ENCODE measurements at places on chromosomes 16 and 17.

- DNase-seq: no peak
Observed at GRCh38 chr16:58020628-58021521, 4.7 kb upstream of the MMP15 start.

GRCh38 chr16:86575754-86576557 is 2.4 kb upstream of the FOXL1 start:
- DNase-seq: no peak

- DNase-seq: no peak
Observed at GRCh38 chr16:67657751-67658518, 2.1 kb downstream of the ACD start.

DNA sequence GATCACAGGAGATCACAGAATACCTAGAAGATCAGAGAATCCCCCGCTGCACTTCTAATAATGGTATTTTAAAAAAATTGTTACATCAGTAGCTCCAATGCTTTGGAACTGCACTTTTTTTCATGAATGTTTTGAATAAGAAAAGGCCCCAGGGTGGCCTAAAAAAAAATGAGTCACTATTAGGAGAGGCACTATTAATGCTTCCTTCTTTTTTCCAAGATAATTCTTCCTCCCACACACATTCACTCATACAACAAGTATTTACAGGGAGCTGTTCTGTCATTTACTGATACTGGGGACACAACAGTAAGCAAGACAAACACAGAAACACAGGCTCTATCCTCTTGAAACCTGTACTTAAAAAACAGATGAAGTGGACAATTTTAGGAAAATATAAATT is 675 bp upstream of the PDZD9 start:
- DNase-seq: no peak

GRCh38 chr17:6402258-6402657 is 32.7 kb downstream of the AIPL1 start:
- no peak for DNase-seq

GRCh38 chr17:3761036-3761917 is 37.6 kb downstream of the HASPIN start:
- DNase-seq: no peak

DNA sequence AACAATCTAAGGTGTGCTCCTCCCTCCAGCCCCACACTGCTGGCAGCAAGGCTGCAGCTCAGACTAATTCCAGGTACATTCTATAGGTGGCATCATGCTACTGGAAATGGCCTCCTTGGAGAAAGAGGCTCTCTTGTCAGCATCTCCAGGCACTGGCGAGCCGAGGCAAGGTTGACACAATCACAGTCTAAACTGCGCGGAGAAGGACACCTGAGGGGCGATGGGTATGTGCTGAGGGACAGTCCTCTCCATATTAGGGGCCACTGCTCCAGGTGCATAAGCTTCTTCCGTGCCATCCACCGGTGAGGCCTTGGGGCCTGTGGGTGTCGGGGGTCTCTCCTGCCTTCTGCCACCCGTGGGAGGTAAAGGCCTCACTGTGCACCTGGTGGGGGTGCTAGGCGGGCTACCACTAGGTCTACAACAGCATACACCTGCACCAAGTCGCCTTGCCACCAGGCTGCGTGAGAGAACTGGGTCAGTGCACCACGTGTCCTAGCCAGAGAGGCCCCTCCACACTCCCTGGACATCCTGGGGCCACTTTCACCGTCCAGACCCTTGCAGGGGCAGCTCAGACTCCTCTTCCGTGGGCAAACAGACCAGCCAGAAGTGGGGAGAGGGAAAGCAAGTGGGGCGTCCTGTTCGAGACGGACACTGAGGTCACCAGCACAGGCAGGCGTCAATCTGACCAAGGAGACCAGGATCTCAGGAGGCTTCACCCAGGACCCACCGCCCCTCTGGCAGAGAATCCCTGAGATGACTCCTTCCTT is 12.1 kb upstream of the CBX8 start:
- peak; percentile 69 for DNase-seq

GRCh38 chr16:72837846-72838585 is 209.9 kb downstream of the ZFHX3 start:
- DNase-seq: no peak

- no peak for DNase-seq
Observed at GRCh38 chr17:77328823-77329740, 188.3 kb downstream of the SEC14L1 start.

DNA sequence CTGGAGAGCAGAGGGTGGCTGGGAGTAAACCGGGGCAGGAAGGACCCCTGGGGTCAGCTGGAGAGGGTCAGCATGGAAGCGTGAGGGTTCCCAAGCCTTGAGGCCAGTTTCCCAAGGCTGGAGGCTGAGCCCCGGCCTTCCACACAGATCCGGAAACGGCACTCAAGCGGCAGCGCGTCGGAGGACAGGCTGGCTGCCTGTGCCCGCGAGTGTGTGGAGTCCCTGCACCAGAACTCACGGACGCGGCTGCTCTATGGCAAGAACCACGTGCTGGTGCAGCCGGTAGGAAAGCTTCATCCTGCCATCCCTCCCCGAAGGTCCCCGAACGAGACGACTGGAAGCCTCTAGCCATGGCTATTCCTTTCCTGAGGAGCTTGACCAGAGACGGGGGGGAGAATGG is 26.0 kb downstream of the SGSM2 start:
- no peak for DNase-seq

DNA sequence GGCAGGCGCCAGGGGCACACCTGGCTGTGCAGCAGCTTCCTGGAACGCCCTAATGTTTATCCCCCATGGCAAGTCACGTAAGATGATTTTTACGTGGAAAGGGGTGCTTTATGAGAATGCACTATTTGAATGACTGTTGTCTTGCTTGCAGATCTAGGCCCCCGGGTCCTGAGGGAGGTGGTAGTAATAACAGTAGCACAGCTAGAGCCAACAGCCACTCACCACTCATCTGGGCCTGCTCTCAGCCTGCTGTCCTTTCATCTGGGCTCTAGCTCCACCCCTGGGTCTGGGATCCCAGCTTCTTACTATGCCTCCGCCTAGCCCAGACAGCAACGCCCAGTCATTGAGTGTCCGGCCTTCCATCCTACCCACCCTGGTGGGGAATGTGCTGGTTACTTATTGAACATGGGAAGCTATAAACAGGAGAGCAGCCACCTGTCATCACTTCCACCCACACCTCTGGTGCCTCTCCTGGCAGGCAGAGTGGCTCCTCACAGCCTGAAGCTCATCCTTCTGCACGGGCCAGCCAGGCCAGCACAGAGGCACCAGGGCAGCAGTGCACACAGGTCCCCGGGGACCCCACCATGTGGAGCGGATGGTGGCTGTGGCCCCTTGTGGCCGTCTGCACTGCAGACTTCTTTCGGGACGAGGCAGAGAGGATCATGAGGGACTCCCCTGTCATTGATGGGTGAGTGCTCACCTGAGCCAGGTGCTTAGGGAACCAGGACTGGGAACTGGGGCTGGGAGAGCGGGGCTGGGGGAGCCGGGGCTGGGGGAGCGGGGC is 16.6 kb downstream of the DPEP1 start:
- peak; percentile 15 for DNase-seq

- peak; percentile 16 for DNase-seq
Observed at GRCh38 chr17:56171186-56171959, 18.1 kb downstream of the ANKFN1 start.

DNA sequence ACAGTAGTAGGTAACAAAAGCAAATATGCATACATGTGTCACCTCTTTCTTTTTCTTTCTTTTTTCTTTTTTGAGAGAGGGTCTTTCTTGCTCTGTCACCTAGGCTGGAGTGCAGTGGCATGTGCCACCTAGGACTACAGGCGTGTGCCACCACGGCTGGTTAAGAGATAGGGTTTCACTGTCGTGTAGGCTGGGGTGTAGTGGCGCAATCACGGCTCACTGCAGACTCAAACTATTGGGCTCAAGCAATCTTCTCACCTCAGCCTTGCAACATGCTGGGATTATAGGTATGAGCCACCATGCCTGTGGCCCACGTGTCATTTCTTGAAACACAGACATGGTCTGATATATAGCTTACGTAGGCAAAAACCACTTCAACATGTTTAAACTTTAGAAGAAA is 397.7 kb upstream of the PMFBP1 start:
- DNase-seq: no peak

DNA sequence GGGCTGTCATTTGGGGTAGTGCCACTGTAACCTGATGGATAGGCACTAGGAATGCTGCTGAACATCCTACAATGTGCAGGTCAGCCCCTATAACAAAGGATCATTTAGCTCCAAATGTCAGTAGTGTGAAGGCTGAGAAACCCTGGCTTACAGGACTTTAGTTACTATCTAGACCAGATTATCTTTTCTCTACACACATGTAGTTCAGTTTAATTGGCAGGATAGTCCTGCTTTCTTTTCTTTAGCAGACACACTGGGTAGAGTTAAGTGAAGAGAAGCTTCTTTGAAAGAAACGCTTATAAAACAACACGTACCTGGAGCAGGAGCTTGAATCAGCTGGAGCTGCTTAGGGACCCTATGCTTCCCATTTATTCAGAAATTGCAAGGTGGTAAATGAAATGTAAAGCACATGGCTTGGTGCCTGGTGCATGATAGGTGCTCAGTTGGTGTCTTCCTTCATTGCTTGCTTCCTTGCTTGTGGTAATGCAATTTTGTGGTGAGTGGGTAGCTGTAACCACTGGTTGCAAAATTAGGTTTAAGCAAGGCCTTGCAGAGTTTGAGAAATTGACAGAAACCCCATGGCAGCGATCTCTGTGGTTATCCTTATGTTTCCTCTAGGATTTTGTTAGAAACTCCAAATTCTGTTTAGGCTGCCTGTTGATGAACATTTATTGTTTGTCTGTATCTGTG is 9.4 kb downstream of the METTL9 start:
- no peak for DNase-seq

DNA sequence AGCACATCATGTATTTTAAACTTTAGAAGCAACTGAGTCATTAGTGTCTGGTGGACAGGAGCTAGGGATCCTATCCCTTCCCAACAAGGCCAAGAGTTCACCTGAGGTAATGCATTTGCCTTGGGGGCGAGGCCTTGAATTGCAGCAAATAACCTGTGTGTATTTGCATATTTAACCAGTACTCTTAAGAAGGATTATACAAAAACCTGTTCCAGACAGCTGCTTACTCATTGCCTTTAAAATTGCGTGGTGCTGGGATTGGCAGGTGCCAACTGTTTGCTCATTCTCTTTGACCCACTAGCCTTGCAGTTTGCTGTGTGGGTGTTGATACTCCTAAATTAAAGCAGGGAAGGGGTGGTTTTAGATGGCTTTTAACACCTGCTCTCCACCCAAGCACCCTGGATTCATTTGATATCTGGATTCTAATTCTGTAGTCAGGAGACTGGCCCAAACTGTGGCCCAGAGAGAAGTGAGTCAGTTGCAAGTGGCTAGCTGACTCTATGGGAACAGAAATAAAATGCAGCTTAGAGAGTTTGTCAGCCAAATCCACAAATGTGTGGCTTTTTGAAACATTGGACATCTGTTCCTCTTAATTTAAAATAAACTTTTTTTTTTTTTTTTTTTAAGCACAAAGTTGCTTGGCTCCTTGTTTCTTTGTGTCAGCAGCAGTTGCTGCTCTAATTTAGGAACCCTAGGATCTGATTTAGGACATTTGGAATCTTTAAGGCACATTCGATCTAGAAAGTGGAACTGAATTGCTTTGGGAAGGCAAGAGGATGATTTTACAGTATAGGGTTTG is 46.9 kb downstream of the TUBD1 start:
- DNase-seq: peak; percentile 90

GRCh38 chr17:45129940-45130680 is 2.2 kb downstream of the PLCD3 start:
- peak; percentile 88 for DNase-seq

DNA sequence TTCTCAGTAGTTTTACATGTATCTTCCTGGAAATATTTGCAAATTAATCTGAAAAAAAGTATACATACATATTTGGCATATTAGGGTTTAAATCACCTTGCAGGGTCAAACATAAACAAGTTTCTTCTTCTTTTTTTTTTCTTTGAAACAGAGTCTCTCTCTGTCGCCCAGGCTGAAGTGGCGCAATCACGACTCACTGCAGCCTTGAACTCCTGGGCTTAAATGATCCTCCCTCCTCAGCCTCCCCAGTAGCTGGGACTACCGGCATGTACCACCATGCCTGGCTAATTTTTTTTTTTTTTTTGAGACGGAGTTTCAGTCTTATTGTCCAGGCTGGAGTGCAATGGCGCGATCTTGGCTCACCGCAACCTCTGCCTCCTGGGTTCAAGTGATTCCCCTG is 12.6 kb upstream of the FUS start:
- no peak for DNase-seq

- no peak for DNase-seq
Observed at GRCh38 chr17:72101526-72101925, 19.3 kb upstream of the SOX9 start.

- DNase-seq: no peak
Observed at GRCh38 chr16:6104428-6104827, 1006.8 kb upstream of the EEF2KMT start.

GRCh38 chr17:17001874-17002520 is 30.1 kb upstream of the TNFRSF13B start:
- peak; percentile 79 for DNase-seq

DNA sequence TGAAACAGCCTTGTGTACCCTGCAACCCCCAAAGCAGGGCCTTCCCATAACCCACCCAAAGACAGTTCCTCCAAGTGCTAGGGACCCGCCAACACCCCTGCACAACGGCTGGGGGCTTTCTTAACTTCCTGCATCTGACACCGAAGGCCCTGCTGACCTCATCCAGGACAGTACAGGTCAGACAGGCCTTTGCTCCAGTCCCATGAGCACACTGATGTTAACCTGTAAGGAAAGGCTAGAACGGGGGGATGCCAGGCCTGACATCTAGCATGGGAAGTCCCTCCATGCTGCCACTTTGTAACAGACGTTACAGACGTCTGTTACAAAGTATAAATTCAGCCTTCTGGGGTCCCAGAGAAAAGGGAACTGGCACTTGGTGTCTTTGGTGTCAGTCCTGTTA is 369.1 kb downstream of the CPPED1 start:
- DNase-seq: no peak

DNA sequence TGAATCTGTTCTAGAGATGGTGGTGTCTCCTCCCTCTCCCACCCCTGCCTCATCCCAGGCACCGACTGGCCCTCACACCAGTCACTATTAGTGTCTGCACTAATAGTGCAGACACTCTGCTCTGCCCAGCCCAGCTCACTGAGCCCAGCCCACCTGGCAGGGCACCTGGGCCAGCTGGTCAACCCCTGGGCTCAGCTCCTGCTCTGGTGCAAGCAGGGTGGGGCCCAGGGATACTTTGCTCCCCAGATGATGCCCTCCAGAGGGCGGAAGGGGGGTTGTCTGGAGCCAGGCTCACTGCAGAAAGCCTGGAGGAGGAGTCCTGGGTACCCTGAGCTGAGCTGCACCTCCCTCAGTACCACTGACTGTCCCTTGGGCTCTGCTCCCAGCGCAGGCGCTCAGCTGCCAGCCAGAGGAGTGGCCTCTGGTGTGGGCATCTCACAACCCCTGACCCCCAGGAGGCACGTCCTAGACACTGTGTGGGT is 14.5 kb downstream of the RAB11FIP4 start:
- DNase-seq: no peak
